ENCODE measurements at places on chromosomes 13 and 19.

GRCh38 chr19:33532859-33533460 is 11.4 kb upstream of the PEPD start:
- no peak for DNase-seq

GRCh38 chr13:20514866-20515265 is 10.8 kb downstream of the CRYL1 start:
- no peak for DNase-seq

DNA sequence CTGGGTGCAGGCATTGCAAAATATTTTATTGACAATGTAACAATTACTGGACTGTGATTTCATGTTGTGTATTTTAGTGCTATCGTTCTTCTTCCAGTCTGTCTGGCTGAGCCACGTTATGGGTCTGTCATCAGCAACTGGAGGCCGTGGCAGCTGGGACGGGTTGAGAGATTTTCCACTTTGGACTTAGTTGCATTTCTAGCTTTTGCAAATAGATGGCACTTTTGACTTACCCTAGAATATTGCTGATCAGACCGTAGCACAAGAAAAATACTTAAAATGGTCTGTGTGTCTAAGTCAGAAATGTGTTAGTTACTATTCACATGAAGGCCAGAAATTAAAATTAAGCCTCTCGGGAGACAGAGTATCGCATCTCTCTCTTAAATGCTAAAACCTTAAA is 211.1 kb downstream of the TEX29 start:
- DNase-seq, result no peak

GRCh38 chr13:51557438-51557837 is 26.8 kb upstream of the WDFY2 start:
- no peak for DNase-seq

All from CD4-positive, alpha-beta T cell treated with Interleukin-6 for 4 hours (primary cell).